NCI-H1436 (cell line): ENCODE measurements at places on chromosomes 3 and 15.

GRCh38 chr15:48940508-48940907, 23.2 kb downstream of the SHC4 start:
- no peak for DNase-seq

- DNase-seq = no peak
Measured at GRCh38 chr15:60511351-60512031, 32.5 kb upstream of the ICE2 start.

- no peak for DNase-seq
Measured at GRCh38 chr3:174538151-174538550, 321.0 kb upstream of the NAALADL2 start.

GRCh38 chr15:48966595-48967301, 3.0 kb upstream of the SHC4 start:
- DNase-seq = no peak

- DNase-seq = no peak
Measured at GRCh38 chr3:23760325-23760724, 45.4 kb upstream of the UBE2E1 start.

DNA sequence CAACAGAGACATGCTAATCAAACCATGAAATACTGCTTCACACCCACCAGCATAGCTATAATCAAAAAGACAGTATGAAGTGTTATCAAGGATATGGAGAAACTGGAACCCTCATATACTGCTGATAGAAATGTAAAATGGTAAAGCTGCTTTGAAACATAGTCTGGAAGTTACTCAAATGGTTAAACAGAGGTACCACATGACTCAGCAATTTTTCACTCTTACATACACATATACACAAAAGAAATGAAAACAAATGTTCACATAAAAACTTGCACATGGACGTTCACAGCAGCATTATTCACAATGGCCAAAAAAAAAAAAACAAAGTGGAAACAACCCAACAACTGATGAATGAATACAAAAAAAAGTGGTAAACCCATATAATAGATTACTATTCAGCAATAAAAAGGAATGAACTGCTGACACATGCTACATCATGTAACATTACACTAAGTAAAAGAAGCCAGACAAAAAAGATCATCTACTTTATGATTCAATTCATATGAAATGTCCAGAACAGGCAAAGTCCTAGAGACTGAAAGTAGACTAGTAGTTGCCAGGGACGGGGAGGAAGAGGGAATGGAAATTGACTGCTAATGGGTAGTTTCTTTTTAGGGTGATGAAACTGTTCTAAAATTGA, 23.2 kb downstream of the ZNF148 start:
- no peak for DNase-seq

GRCh38 chr3:81764665-81765064, 3.2 kb upstream of the GBE1 start:
- no peak for DNase-seq

DNA sequence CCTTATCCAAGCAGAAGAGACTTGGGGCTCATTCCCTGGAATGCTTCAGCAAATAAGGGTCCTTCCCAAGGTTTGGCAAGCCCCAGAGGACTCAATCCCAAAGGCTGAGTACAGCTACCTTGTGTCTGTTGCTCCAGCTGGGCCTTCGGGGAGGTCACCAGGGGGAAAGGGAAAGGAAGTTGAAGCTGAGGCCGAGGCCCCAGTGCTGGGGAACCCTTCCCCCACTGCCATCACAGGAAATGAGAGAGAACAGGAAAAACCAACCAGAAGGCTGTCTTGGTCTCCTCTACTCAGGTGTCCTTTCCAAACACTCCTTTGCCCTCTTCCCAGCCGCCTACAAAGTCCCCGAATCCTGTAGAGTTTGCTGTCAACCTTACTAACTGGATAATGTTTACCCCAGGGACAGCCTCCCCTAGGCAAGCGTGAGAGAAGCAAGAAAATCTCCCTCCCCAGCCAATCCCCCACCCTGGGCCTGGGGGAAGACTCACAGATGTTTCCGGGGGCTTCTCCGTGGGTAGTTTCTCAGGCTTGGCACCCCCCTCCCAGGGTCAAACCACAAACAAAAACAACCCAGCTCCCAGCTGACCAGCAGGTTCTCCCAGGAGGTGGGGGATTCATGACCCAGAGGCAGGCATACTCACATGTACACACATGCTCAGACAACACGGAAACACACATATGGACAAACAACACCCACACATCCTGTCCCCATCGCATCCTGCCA, 5.5 kb downstream of the CSRNP1 start:
- DNase-seq = no peak

DNA sequence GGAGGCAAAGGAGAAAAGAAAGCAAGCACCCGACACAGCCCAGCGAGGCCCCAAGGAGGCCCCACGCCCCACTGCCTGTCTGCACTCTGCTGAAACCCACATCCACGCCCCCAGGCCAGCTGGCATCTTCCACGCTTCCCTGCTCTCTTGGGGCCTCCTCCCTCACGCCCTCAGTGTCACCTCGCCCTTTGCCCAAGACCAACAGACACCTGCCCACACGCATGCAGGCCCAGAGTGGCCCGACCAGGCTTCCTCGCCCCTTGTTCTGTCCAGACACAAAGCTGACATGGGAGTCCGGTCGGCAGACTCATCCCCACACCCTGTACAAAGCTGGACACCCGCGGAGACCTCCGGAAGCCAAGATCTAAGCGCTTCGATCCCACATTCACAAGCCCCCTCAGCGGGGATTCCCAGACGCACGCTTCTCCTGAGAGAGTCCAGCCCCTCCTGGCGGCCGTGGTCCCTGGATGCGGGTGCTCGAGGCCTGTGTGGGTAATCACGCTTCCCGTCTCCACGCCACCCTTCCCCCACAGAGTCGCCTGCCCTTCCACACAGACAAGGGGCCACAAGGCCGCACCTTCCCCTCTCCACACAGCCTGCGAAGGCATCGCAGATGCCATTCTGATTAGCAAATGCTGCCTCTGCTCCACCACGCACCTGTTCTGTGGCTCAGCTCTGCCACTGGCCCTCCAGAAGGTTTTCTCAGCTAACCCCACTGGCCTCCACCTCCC, 176.6 kb downstream of the XXYLT1 start:
- no peak for DNase-seq

GRCh38 chr15:72220687-72221086, 10.3 kb downstream of the PKM start:
- DNase-seq = no peak

DNA sequence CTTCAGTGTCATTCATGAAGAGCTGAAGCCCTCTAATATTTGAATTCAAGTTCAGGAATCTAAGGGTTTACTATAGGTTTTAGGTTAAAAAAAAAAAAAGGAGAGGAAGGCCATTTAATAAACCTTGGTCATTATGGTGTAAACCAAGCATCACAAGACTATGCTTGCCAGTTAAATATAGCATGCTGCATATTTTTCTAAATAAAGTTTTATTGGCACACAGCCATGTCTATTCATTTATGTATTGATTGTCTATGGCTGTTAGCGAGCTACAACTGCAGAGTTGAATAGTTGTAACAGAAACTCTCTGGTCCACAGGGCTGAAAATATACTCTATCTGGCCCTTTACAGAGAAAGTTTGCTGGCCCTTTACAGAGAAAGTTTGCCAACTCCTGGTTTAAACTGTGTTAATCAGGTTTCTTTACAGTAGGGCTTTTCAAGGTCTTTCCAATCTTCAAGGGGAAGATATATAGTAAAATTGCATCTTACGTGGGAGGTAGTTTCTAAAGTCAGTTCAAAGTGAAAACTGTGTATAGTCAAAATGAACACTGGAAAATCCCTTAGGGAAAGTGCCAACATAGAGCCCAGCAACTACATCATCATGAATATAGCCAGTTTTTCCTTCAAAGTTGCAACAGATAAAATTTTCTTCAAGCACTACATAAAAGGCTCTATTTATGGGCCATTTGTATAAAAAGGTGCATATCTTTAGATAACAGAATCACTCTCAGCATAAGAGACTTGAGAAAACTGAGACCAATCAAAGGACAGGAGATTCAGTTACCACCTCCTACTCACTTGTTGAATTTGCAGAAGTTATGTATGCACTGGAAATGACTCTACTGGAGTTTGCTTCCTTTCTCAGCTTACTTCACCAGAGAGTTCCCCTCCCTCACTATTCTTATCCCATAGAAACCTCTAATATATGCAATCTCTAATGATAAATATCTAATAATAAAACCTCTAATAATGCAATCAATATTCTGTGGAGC, 49.7 kb upstream of the FRMD4B start:
- DNase-seq = no peak

- DNase-seq = no peak
Measured at GRCh38 chr15:63198371-63199250, 9.2 kb downstream of the RAB8B start.

GRCh38 chr3:142272200-142272891, 47.0 kb upstream of the GK5 start:
- DNase-seq = no peak

- DNase-seq = no peak
Measured at GRCh38 chr3:117898722-117899522, 1135.7 kb downstream of the IGSF11 start.

- no peak for DNase-seq
Measured at GRCh38 chr15:89019436-89019835, 68.8 kb upstream of the ABHD2 start.

- no peak for DNase-seq
Measured at GRCh38 chr3:23916152-23916885, 471 bp downstream of the NKIRAS1 start.

GRCh38 chr15:68814596-68814995, 6.1 kb downstream of the ANP32A start:
- no peak for DNase-seq

DNA sequence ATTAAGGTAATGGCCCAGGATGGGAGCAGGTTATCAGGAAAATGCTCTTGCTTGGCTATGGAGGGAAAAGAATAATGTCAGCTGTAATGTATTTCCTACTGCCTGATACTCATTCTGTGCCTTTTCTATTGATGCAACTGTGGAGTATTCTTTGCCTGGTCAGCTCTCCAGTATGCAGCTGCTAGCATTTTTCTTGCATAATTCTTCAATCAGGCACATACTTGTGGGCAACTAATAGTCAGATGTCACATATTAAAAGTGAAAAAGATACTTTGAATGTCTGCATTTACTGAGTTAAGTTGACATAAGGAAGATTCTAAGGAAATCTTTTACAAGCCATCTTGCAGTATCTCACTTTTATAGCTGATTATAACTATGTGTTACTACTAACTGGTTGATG, 29.5 kb downstream of the CD80 start:
- no peak for DNase-seq

GRCh38 chr15:69697916-69698315, 245.3 kb downstream of the RPLP1 start:
- DNase-seq = no peak

GRCh38 chr3:49018707-49019006, 277 bp upstream of the DALRD3 start:
- DNase-seq = no peak

GRCh38 chr15:33113666-33114373, 80.7 kb downstream of the FMN1 start:
- no peak for DNase-seq

GRCh38 chr3:139480585-139480984, 4.3 kb upstream of the RBP2 start:
- DNase-seq = no peak

- no peak for DNase-seq
Measured at GRCh38 chr3:64184621-64185020, 40.6 kb downstream of the PRICKLE2 start.

DNA sequence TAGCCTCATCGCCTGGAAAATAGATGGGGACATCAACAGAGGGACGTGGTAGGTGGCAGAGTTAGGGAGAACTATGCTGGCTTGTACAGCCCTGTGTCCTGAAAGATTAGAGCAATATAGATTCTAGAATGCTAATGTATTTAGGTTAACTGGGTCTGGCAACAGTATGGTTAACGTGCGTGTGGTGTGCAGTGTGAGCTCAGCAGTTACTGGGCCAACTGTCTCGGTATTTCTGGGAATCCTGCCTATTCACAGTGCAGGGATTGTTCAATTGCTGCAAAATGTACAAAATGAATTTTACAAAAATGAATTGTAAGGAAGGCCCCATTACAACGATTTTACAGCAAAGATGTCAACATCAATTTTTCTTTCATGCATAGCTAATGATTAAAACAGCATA, 20.6 kb downstream of the MEIS2 start:
- DNase-seq = no peak

- peak; percentile 32 for DNase-seq
Measured at GRCh38 chr15:65641768-65642475, 20.2 kb downstream of the SLC24A1 start.

DNA sequence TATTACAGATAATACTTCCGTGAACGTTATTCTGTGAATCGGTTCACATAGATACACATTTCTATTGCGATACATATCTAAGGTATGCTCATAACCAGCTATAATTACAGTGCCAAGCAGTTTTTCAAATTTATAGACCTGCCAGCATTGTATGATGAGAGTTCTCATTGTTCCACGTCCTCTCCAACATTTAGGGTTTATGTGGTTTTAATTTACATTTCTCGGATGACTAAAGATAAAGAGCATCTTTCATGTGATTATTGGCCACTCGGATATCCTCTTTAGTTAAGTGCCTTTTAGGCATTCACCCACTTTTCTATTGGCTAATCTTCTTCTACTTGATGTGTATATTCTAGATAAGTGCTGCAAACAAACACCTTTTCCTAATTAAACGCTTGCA, 134.7 kb upstream of the CCDC54 start:
- peak; percentile 54 for DNase-seq

DNA sequence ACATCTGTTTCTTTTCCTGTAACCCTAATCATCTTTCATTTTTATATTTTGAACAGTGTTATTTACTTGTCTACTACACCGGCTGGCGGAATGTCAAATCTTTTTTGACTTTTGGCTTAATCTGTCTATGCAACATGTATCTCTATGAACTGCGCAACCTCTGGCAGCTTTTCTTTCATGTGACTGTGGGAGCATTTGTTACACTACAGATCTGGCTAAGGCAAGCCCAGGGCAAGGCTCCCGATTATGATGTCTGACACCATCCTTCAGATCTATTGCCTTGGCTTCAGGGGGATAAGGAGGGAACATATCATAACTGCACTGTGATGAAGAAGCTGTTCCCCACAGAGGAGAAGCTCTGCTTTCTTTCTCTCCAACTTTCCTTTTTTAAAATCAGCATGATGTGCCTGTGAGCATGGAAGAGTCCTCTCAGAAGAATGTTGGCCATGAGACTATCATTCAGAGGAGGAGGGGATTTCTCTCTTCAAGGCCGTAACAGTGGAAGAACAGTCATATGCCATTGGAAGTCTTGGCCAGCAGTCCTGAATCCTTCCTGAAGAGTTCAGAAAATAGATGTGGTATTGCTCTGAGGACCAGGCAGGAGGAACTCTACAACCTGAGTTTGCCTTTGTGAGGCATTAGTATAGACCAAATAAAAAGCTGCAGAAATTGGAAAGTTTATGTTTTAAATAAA, 69.9 kb downstream of the SEC22A start:
- no peak for DNase-seq

GRCh38 chr3:112629425-112629824, 11.5 kb downstream of the CCDC80 start:
- DNase-seq = no peak

DNA sequence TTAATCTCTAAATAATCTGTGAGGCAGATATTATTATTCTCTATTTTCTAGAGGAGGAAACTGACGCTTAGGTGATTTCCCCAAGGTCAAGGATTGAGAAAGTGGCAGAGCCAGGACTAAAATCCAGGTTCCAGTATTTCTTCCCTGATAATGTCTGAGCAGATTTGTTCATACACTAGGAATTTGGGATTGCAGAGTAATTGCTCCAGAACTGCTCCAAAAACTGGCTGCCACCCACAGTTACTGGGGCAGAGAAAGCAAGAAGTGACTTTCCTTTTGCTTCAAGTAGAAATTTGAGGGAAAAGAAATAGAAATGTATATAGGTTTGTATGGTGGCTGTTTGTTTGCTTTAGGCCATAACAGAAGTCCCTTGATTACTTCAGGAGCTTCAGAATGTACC, 60.6 kb downstream of the SLC12A8 start:
- no peak for DNase-seq
